Cardiac muscle cell (in vitro differentiated cells and primary cell): ENCODE measurements at places on chromosomes 2 and 18.

- peaks cover 50% of the 10 kb centered on the region for H3K36me3 ChIP-seq
- no peak for DNase-seq
- H3K27ac ChIP-seq = peak overlapping the region; percentile 19
- H3K27me3 ChIP-seq = no peaks in the 10 kb centered on the region
- peaks cover 12% of the 10 kb centered on the region for H3K4me1 ChIP-seq
Observed at GRCh38 chr18:58609536-58609993, 19.3 kb downstream of the ALPK2 start.

GRCh38 chr2:71934320-71934593, 213.4 kb downstream of the CYP26B1 start:
- no peak overlapping the region for H3K27ac ChIP-seq
- H3K4me1 ChIP-seq = no peaks in the 10 kb centered on the region
- no peak overlapping the region for H3K4me3 ChIP-seq
- DNase-seq = no peak
- no peaks in the 10 kb centered on the region for H3K36me3 ChIP-seq

DNA sequence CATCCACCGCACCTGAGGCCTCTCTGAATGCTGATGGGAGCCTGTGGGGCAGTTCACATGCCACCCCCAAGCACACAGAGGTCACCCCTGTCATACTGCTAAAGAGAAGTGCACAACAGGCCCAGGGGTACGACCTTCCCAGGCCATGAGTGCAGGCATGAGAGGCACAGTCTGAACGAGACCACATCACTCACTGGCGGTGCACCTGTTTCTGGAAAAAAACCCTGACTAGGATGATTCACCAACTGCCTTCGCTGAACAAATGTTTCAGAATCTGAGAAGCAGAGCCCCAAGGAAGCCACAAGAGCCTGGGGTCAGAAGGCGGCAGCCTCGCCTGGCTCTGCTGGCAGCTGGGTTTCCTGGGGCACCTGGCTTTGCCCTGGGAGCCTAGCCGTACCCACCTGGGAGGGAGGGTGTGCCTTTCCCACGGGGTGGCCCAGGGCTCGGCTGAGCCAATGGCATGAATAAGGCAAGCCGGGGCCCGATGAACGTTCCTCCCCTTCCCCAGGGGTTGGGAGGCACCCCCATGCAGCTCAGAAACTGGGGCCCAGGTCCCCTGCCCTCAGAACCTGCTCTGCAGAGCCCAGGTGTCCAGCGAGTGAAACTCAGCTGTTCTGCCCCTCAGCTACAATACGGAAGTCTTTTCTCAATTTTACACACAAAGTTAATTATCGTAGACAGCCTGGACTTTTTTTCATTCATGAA, 73.8 kb downstream of the HDAC4 start:
- no peak overlapping the region for H3K4me3 ChIP-seq
- no peak for DNase-seq
- H3K4me1 ChIP-seq = peaks cover 23% of the 10 kb centered on the region
- H3K27me3 ChIP-seq = no peaks in the 10 kb centered on the region
- H3K36me3 ChIP-seq = no peaks in the 10 kb centered on the region

GRCh38 chr2:217899231-217900009, 103.4 kb downstream of the TNS1 start:
- H3K27me3 ChIP-seq = no peaks in the 10 kb centered on the region
- no peaks in the 10 kb centered on the region for H3K36me3 ChIP-seq
- no peak overlapping the region for H3K4me3 ChIP-seq
- peaks cover 16% of the 10 kb centered on the region for H3K4me1 ChIP-seq

GRCh38 chr2:15863494-15864175, 76.7 kb upstream of the MYCN start:
- no peaks in the 10 kb centered on the region for H3K4me1 ChIP-seq
- H3K36me3 ChIP-seq = no peaks in the 10 kb centered on the region
- DNase-seq = no peak
- no peaks in the 10 kb centered on the region for H3K27me3 ChIP-seq

DNA sequence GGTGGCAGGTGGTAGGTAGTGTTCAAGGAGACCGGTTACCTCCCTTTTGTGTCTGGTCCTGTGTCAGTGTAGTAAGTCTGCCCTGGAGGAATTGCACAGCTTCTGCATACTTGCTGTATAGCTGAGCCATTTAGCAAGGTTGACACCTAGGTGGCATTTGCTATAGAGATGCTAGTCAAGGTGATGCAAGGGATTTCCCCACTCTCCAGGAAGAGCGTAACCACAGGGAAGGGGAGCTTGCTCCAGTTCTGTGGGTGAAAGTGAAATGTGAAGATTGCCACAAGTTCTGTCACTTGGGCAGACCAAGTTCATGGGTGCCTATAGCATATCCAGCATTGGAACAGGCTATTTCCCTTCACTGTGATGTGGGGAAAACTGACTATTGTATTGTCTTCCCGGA, 28.1 kb downstream of the NAT8 start:
- DNase-seq = no peak
- H3K4me3 ChIP-seq = no peak overlapping the region
- no peaks in the 10 kb centered on the region for H3K27me3 ChIP-seq
- no peaks in the 10 kb centered on the region for H3K4me1 ChIP-seq
- H3K27ac ChIP-seq = no peak overlapping the region

GRCh38 chr2:126359494-126359893, 296.5 kb upstream of the GYPC start:
- H3K36me3 ChIP-seq = no peaks in the 10 kb centered on the region
- H3K4me3 ChIP-seq = no peak overlapping the region
- H3K27ac ChIP-seq = no peak overlapping the region
- no peaks in the 10 kb centered on the region for H3K27me3 ChIP-seq
- DNase-seq = no peak

DNA sequence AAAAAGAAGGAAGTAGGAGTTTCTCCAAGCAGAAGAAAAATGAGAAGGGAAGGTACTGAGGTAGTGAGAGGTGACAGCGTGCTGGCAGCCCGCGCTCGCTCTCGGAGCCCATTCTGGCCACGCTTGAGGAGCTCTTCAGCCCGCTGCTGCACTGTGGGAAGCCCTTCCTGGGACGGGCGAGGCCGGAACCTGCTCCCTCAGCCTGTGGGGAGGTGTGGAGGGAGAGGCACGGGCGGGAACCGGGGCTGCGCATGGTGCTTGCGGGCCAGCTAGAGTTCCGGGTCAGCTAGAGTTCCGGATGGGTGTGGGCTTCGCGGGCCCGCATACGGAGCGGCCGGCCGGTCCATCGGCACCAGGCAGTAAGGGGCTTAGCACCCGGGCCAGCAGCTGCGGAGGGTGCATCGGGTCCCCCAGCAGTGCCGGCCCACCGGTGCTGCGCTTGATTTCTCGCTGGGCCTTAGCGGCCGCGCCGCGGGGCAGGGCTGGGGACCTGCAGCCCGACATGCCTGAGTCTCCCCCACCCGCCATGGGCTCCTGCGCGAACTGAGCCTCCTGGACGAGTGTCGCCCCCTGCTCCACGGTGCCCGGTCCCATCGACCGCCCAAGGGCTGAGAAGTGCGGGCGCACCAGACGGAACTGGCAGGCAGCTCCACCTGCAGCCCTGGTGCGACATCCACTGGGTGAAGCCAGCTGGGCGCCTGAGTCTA, 11.1 kb upstream of the CYS1 start:
- H3K4me1 ChIP-seq = no peaks in the 10 kb centered on the region
- H3K4me3 ChIP-seq = no peak overlapping the region

GRCh38 chr2:26245810-26246209, 1.1 kb downstream of the HADHB start:
- peak; percentile 6 for DNase-seq
- peaks cover 15% of the 10 kb centered on the region for H3K4me1 ChIP-seq
- H3K27ac ChIP-seq = peak overlapping the region; percentile 99
- H3K4me3 ChIP-seq = peak overlapping the region; percentile 93
- no peaks in the 10 kb centered on the region for H3K36me3 ChIP-seq
- H3K27me3 ChIP-seq = no peaks in the 10 kb centered on the region

- no peaks in the 10 kb centered on the region for H3K4me1 ChIP-seq
- H3K27ac ChIP-seq = no peak overlapping the region
- no peaks in the 10 kb centered on the region for H3K27me3 ChIP-seq
- H3K4me3 ChIP-seq = no peak overlapping the region
Observed at GRCh38 chr2:24375349-24376087, 15.2 kb upstream of the ITSN2 start.

DNA sequence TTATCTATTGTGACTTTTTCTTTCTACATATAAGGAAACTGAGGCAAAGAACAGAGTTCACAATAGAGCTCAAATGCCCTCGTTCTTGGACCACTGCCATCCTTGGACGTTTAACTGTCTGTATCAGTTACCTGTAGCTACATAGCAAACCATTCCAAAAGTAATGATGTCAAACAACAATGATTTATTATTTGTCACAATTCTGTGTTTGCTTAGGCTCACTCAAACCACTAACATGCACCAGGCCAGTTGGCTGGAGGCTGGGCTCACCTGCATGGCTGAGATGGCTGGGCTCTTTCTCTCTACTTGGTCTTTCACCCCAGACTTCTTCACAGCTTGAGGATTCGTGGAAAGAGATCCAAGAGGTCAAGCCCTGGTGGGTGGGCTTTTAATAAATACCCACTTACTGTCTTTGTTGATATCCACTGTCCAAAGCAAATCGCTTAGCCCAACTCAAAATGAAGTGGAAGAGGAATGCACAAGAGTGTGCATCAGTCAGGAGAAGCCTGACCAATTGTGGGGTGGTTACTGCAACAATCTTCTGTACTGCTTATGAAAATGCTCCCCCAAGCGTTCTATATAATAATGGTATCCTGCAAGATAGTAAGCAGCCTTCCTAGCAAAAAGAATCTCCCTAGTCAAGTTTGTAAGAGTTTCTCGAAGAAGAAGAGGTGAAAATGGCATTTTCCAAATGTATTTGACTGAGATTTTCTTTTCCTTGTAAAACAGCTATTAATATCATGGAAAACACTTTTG, 163.5 kb upstream of the NT5C1B start:
- DNase-seq = no peak
- peaks cover 19% of the 10 kb centered on the region for H3K4me1 ChIP-seq
- H3K27ac ChIP-seq = no peak overlapping the region
- no peaks in the 10 kb centered on the region for H3K36me3 ChIP-seq

DNA sequence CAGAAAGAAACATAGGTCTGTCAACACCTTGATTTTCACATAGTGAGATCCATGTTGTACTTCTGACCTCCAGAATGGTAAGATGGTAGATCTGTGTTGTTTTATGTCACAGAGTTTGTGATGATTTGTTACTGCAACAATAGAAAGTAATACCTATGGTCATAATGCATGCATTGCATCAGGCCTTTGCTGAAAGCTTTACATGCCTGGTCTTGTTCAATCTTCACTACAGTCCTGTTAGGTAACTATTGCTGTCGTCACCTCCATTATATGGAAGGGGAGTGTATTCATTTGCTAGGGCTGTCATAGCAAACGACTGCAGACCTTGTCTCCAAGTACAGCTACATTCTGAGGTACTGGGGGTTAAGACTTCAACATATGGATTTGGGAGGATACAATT, 243.5 kb downstream of the ANAPC1 start:
- peaks cover 11% of the 10 kb centered on the region for H3K4me1 ChIP-seq
- no peaks in the 10 kb centered on the region for H3K27me3 ChIP-seq
- H3K4me3 ChIP-seq = no peak overlapping the region
- no peaks in the 10 kb centered on the region for H3K36me3 ChIP-seq
- peak; percentile 73 for DNase-seq
- no peak overlapping the region for H3K27ac ChIP-seq

- no peaks in the 10 kb centered on the region for H3K36me3 ChIP-seq
- no peak for DNase-seq
- H3K27me3 ChIP-seq = no peaks in the 10 kb centered on the region
- H3K4me3 ChIP-seq = no peak overlapping the region
- no peaks in the 10 kb centered on the region for H3K4me1 ChIP-seq
Observed at GRCh38 chr18:65146482-65147021, 604.3 kb upstream of the CDH7 start.

- H3K4me1 ChIP-seq = no peaks in the 10 kb centered on the region
- H3K36me3 ChIP-seq = peaks cover 8% of the 10 kb centered on the region
- H3K27me3 ChIP-seq = no peaks in the 10 kb centered on the region
- no peak for DNase-seq
Observed at GRCh38 chr2:219207884-219208740, 1.5 kb downstream of the ZFAND2B start.

DNA sequence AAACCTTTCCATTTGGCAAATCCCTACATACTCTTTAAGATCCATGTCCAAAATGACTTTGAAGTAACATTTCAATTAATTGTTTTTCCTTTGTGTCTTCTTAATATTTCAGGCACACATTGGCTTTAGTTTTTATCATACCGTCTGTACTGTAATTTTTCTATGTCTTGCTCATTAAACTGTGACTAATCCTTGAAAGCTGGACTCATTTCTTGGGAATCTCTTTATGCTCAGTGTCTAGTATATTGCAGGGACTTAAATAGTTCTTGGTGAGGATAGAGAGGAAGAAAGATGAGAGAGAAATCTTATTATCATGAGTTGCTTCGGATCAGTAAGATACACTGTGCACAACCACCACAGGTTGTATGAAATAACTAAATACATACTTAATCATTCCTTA, 448.3 kb upstream of the ST6GAL2 start:
- H3K4me3 ChIP-seq = no peak overlapping the region
- H3K4me1 ChIP-seq = no peaks in the 10 kb centered on the region
- no peak overlapping the region for H3K27ac ChIP-seq
- H3K27me3 ChIP-seq = no peaks in the 10 kb centered on the region
- DNase-seq = no peak
- H3K36me3 ChIP-seq = no peaks in the 10 kb centered on the region

DNA sequence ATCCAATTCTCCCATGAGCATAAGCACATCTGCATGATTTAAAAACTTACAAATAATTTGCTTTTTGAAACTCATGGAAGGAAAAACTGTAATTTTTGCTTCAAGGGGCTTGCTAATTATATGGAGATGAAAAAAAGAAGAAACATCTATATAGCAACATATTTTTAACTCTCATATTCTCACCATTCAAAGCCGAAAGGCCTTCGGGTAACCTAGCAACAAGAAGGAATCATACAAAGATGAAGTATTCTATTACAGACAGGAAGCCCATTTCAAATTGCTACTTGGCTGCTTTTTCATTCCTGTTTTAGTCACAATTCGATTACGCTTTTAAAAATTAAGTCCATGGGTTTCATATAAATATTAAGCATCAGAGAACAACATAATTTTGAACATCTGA, 39.2 kb upstream of the RNU4ATAC start:
- no peak overlapping the region for H3K4me3 ChIP-seq
- H3K27me3 ChIP-seq = no peaks in the 10 kb centered on the region
- peaks cover 31% of the 10 kb centered on the region for H3K4me1 ChIP-seq
- no peak for DNase-seq

- no peaks in the 10 kb centered on the region for H3K27me3 ChIP-seq
- H3K4me1 ChIP-seq = peaks cover 4% of the 10 kb centered on the region
- H3K4me3 ChIP-seq = no peak overlapping the region
- H3K36me3 ChIP-seq = no peaks in the 10 kb centered on the region
- no peak for DNase-seq
- H3K27ac ChIP-seq = no peak overlapping the region
Observed at GRCh38 chr2:191264647-191265081, 19.5 kb downstream of the MYO1B start.

GRCh38 chr18:63451799-63452660, 24.7 kb upstream of the SERPINB5 start:
- no peak for DNase-seq
- no peaks in the 10 kb centered on the region for H3K36me3 ChIP-seq
- H3K27ac ChIP-seq = no peak overlapping the region
- no peaks in the 10 kb centered on the region for H3K27me3 ChIP-seq
- H3K4me3 ChIP-seq = no peak overlapping the region

DNA sequence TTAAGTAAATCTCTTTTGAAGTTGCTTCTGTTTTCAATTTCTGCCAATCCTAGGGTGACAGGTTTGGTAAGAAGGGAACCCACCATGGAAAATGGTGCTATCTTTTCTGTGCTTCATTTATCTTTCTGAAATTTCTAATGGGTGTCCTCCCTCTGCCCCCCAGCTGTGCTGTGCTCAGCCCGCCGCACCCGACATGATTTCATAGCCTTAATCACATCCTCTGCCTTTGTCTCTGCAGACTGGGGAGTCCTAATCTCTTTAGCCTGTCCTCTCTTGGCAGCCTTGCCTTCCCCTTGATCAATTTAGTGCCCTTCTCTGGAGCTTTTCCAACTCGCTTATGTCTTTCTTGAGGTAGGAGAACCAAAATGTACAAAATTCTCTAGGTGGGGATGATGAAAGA, 49.3 kb downstream of the DNMT3A start:
- H3K4me1 ChIP-seq = peaks cover 35% of the 10 kb centered on the region
- H3K4me3 ChIP-seq = no peak overlapping the region
- no peak for DNase-seq
